ENCODE measurements at places on chromosomes 6 and 20. TPM values are rescaled to one million over a fixed set of nuclear protein-coding genes. Genes with fewer than 3 reads are reported as not detected.

The MDN1 gene
- total RNA-seq = 43.8 TPM

GRCh38 chr20:9999645-10000044 lies 35.1 kb upstream of the ANKEF1 start:
- H3K4me1 ChIP-seq = no peaks in the 10 kb centered on the region
- no peaks in the 10 kb centered on the region for H3K36me3 ChIP-seq
- DNase-seq = no peak
- no peak overlapping the region for H3K4me3 ChIP-seq

- no peaks in the 10 kb centered on the region for H3K36me3 ChIP-seq
- no peak overlapping the region for H3K4me3 ChIP-seq
- no peaks in the 10 kb centered on the region for H3K27me3 ChIP-seq
- H3K4me1 ChIP-seq = no peaks in the 10 kb centered on the region
- no peak overlapping the region for H3K27ac ChIP-seq
Measured at GRCh38 chr6:68639826-68640490, 4.9 kb downstream of the ADGRB3 start.

- no peaks in the 10 kb centered on the region for H3K27me3 ChIP-seq
- peak overlapping the region; percentile 55 for H3K27ac ChIP-seq
- DNase-seq = no peak
- H3K4me1 ChIP-seq = peaks cover 3% of the 10 kb centered on the region
Measured at GRCh38 chr6:10555625-10556309, 34.6 kb downstream of the GCNT2 start.

GRCh38 chr20:56752274-56752673 lies 123.2 kb downstream of the TFAP2C start:
- no peak for DNase-seq
- H3K27ac ChIP-seq = no peak overlapping the region
- H3K4me1 ChIP-seq = no peaks in the 10 kb centered on the region
- H3K27me3 ChIP-seq = peaks cover 19% of the 10 kb centered on the region
- H3K36me3 ChIP-seq = no peaks in the 10 kb centered on the region
- H3K4me3 ChIP-seq = no peak overlapping the region

The HCK gene
- 155 TPM for total RNA-seq

GRCh38 chr6:69063401-69063800 lies 428.3 kb downstream of the ADGRB3 start:
- no peaks in the 10 kb centered on the region for H3K36me3 ChIP-seq
- H3K4me3 ChIP-seq = no peak overlapping the region
- DNase-seq = no peak
- H3K27ac ChIP-seq = no peak overlapping the region

GRCh38 chr20:50339466-50339901 lies 148.9 kb downstream of the CEBPB start:
- H3K27me3 ChIP-seq = no peaks in the 10 kb centered on the region
- peaks cover 68% of the 10 kb centered on the region for H3K4me1 ChIP-seq
- H3K27ac ChIP-seq = peak overlapping the region; percentile 10
- DNase-seq = peak; percentile 55
- no peak overlapping the region for H3K4me3 ChIP-seq
- H3K36me3 ChIP-seq = no peaks in the 10 kb centered on the region

DNA sequence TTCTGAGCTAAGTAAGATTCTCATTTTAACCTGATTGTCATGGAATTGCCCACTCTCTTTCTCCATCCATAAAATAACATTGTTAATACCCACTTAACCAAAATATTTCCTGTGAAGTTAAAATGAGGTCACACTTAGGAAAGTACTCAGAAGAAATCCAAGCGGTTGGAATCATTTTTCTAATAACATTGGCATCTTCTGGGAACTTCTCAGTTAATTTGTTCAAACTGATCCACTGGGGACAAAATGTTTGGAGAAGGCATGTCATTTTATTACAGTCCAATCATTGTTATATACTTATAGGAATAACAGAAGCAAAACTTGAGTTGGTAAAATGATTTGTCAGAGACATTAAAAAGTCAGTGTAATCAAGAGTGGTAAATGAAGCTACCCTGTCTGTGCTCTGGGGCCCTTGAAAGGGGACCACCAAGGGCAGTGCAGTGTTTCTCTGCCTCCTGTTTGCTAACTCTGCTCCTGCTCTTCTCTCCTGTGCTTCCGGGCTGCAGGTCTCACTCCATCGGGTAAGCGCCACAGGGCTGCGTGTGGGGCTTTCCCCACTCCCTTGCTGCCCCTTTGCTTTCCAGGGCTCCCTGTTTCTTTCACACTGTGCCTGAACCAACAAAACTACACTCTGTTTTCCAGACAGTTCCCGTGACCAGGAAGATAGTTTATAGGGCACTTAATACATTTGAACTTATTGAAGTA lies 50.1 kb downstream of the HDDC2 start:
- no peaks in the 10 kb centered on the region for H3K36me3 ChIP-seq
- no peak overlapping the region for H3K4me3 ChIP-seq
- H3K27ac ChIP-seq = no peak overlapping the region
- no peaks in the 10 kb centered on the region for H3K4me1 ChIP-seq
- H3K27me3 ChIP-seq = no peaks in the 10 kb centered on the region

DNA sequence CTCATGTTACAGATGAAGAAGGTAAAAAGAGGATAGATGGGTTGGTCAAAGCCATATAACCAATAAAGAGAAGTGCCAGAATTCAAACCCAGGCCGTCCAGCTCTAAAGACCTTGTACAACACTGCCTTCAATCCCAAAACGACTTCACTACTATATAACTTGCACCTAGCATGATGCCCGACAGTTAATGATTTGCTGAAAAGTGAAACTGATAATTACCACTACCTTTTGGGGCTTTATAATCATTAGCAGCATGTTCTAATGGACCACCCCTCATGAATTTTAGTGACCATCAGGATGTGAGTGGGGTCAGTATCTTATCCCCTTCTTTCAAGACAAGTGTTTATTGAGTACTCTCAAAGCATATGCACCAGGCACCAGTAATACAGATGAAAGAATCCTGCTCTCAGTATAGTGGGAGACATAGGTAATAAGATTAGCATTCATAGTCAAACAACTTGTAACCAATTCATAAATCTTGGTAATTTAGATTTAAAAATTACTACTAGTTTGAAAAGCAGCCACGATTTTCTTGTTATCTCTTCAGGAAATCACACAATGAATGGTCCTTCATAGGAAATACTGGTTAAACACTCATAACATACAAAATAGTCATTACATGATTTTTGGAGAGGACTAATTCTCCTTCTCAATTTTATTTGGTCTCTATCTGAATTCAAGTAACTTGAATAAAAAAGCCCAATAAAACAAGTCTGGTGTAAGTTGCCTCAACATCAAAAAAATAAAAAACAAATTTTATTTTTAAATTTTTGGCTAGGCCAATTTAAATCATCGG lies 98.0 kb downstream of the EPB41L2 start:
- DNase-seq = no peak
- H3K27ac ChIP-seq = peak overlapping the region; percentile 40
- H3K27me3 ChIP-seq = no peaks in the 10 kb centered on the region
- no peaks in the 10 kb centered on the region for H3K36me3 ChIP-seq
- no peak overlapping the region for H3K4me3 ChIP-seq

DNA sequence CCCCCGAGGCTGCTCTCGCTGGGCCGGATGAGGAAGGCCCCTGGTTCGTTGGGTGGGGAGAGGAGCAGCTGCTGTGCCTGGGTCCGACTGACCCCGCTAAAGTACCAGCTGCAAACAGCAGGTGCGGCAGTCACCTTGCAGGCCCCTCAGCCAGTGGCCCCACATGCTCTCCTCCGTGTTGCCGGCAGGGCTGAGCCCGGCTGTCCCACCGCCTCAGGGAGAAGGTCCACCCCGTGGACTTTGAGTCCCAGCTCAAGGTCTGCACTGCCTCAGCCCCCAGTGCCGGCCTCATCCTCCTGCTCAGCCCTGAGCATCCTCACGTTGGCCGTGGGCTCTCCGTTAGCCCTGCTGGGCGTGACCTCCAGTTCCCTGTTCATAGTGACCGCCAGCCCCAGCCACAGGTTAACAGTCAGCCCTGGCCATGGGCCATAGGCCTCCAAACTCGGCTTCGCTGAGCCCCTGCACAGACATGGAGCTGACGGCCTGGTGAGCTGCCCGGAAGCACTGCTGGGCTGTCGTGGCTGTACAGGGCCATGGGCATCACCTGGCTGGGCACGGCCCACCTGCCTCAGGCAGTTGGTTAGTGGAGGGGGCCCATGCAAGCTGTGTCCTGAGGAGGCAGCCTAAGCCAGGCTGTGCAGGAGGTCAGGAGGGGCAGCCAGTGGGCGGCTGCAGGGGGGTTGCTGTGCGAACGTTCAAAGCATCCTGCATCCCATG lies 3.1 kb downstream of the SRMS start:
- no peaks in the 10 kb centered on the region for H3K36me3 ChIP-seq
- peaks cover 4% of the 10 kb centered on the region for H3K27me3 ChIP-seq
- H3K27ac ChIP-seq = no peak overlapping the region
- H3K4me3 ChIP-seq = no peak overlapping the region
- no peak for DNase-seq

DNA sequence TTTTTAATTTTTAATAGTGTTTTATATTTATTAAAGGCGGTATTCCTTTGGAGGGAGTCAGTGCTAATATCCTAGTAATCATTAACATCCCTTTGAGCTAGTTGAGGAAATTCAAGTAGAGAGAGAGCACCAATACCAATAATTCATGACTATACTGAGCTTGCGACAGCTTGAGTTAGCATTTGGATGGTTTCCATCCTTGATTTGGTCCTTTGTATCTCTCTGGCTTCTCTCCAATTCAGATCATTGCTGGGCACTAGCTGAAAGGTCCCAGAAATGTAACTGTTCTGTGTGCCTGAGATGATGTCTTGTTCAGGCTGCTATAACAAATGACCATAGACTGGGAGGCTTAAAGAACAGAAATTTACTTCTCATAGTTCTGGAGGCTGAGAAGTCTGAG lies 77.0 kb downstream of the RNF144B start:
- no peaks in the 10 kb centered on the region for H3K4me1 ChIP-seq
- H3K27me3 ChIP-seq = no peaks in the 10 kb centered on the region
- H3K27ac ChIP-seq = no peak overlapping the region
- no peak overlapping the region for H3K4me3 ChIP-seq
- H3K36me3 ChIP-seq = peaks cover 21% of the 10 kb centered on the region
- no peak for DNase-seq

- H3K4me1 ChIP-seq = peaks cover 79% of the 10 kb centered on the region
- no peaks in the 10 kb centered on the region for H3K36me3 ChIP-seq
- H3K4me3 ChIP-seq = no peak overlapping the region
Measured at GRCh38 chr6:403659-404655, 12.4 kb downstream of the IRF4 start.

- peaks cover 3% of the 10 kb centered on the region for H3K4me1 ChIP-seq
- peak; percentile 56 for DNase-seq
- H3K4me3 ChIP-seq = no peak overlapping the region
- no peaks in the 10 kb centered on the region for H3K27me3 ChIP-seq
Measured at GRCh38 chr20:62203378-62204030, 16.6 kb downstream of the HRH3 start.

DNA sequence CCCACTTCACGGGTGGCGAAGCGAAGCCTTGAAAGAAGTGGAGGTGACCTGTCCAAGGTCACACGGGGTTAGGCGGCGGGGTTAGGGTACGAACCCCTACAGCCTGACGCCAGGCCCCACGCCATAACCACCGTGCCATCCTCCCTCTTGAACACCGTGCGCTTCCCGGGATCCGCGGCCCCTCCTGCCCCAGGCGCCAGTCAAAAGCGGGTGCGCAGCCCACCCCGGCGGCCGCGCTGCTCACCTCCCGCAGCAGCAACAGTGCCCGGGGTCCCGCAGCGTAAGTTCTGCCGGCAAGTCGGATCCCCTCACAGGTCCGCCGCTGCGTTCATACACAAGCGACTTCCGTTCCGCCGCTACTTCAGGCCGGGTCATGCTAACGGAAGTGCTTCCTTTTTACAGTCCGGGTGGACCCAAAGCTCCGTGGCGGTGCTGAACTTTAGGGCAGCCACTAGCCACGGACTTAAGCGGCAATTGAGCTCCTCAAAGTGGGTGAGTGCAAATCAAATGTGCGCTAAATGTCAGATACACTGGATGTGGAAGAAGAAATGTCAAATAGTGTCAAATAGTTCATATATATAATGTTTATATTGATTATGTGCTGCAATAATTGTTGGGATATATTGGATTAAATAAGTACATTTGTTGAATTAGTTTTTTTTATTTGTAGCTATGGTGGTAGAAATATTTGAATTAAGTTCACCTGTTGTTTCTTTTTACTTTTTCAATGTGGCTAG lies at the start of gene CDK5RAP1:
TSS of gene CDK5RAP1 (minus strand) at position 336 of the 737 bp plus-strand sequence. CDS start 4,455 bp downstream, outside the sequence.
- no peaks in the 10 kb centered on the region for H3K36me3 ChIP-seq
- H3K4me3 ChIP-seq = peak within 1 kb of the TSS; percentile 98
- H3K4me1 ChIP-seq = peaks cover 63% of the 10 kb centered on the region

The SNRPB2 gene
- total RNA-seq = 38.4 TPM

DNA sequence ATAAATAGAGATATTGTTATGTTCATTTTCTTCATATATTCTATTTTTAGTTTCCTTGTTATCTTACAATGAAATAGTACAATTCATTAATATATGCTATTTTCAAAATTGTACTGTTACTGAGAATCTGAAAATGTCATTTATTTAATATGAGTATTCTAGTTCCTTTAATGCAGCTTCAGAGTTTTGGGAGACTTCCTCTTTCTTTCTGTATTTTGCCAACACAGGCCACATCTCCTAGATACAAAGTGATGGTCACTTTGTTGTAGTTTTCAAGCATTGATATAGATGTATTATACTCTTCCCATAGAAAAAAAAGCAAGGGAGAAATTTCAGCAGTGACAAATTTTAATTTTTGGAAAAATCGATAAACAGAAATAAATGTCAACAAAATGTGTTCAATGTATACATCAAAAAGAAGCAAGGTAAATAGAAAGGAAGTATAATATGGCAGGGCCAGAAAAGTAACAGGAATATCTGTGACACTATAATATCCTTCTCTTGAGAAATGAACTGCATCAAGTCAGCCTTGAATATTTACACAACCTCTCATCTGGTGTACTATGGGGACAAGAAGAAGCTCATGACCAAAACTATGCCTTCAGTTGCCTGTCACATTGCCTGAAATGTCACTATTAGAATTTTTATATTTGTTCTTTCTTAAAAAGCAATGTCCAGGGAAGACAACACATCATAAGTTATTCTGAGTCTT lies 396.0 kb downstream of the TBC1D32 start:
- H3K27me3 ChIP-seq = no peaks in the 10 kb centered on the region
- H3K27ac ChIP-seq = no peak overlapping the region
- peaks cover 12% of the 10 kb centered on the region for H3K4me1 ChIP-seq
- DNase-seq = no peak
- H3K36me3 ChIP-seq = no peaks in the 10 kb centered on the region

Measured in spleen (tissue), 13 donors.